ENCODE measurements at places on chromosomes 12 and 14.

- DNase-seq = no peak
Measured at GRCh38 chr14:44528180-44528579, 21.1 kb upstream of the FSCB start.

- DNase-seq = no peak
Measured at GRCh38 chr12:112887550-112887949, 19.2 kb upstream of the OAS1 start.

DNA sequence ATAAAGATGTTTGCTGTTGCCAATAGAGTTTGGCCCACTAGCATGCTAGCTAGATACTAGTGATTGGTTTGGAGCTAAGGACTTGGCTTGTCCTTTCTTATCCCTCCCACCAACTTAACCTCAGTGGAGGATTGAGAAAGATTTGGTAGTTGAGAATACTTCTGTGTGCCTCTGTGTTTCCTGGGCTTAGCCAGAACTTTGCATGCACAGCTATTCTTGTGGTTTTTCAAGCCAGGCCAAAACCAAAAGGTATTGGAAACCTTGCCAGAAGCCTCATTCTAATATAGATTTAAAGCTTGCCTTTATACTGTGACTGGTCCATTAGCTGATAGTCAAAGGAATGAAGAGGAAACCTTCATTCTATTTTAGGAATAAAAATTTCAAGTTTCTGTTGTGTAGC, 188.5 kb downstream of the CCDC91 start:
- peak; percentile 90 for DNase-seq

GRCh38 chr12:123269395-123269892, 2.2 kb downstream of the CDK2AP1 start:
- peak; percentile 13 for DNase-seq

DNA sequence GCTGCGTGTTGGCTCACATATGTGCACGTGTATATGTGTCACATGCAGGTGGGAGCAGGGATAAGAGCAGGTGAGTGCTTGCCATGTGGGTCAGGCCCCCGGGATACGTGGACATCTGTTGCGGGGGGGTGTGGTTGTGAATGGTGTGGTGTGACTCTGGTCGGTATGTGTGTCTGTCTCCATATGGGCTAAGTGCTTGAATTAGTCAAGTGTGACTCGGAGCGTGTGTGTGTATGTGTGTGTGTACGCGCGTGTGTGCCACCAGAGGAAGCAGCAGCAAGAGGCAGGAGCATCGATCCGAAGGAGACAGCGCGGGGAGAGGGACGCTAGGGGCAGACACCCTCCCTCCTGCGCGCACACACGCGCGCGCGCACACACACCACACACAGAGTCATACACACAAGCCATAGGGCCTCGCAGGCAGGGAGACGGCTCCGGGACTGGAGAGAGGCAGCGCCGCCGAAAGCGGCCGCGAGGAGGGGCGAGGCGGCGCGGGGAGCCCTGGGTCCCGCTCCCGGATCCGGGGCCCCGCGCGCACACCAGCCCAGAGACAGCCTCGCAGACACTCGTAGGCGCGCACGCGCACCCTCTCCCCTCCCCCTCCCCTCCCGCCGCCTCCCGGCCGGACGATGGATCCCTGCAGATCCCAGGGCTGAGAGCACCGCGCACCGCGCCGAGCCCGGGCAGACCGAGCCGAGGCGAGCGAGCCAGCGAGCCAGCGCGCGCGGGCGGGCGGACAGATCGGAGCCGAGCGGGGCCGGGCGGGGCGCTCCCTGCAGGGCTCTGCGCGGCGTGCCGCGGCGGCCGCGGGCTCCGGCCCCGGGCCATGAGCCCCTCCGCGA, at the start of gene ASIC1:
Gene ASIC1, plus strand, starts transcription at position 597 of the 842 bp plus-strand sequence. CDS start 1,171 bp downstream, outside the sequence.
- no peak for DNase-seq

GRCh38 chr14:84037593-84037992, 1492.4 kb upstream of the FLRT2 start:
- no peak for DNase-seq

- no peak for DNase-seq
Measured at GRCh38 chr14:49621114-49621881, 699 bp downstream of the MGAT2 start.

DNA sequence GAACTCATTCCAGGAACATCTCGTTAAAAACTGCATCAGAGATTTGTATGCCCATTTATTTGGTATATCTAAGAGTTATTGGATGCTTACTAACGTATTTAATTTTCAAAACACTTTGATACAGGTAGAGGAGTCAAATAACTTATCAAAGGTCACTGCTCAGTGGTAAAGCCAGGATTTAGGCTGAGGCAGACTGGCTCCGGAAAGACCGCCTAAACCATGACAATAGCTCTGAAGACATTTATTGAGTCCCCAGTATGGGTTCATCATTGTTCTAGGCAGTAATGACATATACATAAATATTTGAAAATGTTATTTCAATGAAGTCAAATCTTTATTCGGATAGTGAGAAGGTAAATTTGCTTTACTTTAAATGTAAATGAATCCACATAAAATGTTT, 30.3 kb downstream of the WBP11 start:
- DNase-seq = no peak

DNA sequence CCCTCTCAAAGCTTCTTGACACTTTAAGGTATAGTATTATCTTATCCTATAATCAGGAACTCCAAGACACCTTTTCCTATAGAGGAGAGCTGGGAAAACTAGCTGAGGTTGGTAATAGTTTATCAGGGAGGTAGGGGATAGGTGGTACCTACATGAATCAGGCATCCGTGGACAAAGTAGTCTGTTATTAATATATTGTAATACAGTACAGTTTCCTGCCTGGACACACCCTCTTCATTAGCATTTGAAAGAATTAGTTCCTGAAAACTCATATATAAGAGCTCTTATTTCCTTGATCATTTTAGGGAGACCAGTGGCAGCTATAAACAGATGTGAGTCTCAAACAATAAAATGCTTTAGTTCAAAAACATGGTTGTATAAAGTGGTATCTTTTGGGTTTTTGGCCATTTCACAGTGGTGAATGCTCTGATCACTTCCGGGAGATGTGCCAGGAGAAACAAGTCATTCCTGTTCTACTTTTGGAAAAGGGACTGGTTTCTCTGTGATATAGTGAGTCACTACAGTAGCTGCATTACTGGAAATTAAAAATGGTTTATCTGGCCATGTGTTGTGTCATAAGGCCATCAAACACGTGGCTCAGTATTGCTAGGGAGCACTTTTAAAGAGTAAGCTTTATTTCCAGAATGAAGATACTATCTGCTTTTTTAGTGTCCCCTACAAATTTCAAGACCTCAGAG, 98.1 kb downstream of the KLRB1 start:
- peak; percentile 25 for DNase-seq

DNA sequence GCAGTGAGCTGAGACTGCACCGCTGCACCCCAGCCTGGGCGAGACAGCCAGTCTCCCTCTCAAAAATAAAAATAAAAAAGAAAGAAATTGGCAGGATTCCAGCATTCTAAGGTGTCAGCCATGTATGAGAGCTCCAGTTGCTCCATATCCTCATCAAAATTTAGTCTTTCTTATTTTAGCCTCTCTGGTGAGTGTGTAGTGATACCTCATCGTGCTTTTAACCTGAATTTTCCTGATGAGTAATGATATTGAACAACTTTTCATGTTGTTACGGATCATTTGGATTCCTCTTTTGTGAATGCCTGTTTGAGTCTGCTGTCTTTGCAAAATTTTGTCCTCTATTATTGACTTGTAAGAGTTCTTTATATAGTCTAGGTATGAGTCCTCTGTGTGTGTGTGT, 28.5 kb downstream of the CCDC60 start:
- no peak for DNase-seq

GRCh38 chr14:59771577-59771976, 99.0 kb downstream of the RTN1 start:
- peak; percentile 8 for DNase-seq

DNA sequence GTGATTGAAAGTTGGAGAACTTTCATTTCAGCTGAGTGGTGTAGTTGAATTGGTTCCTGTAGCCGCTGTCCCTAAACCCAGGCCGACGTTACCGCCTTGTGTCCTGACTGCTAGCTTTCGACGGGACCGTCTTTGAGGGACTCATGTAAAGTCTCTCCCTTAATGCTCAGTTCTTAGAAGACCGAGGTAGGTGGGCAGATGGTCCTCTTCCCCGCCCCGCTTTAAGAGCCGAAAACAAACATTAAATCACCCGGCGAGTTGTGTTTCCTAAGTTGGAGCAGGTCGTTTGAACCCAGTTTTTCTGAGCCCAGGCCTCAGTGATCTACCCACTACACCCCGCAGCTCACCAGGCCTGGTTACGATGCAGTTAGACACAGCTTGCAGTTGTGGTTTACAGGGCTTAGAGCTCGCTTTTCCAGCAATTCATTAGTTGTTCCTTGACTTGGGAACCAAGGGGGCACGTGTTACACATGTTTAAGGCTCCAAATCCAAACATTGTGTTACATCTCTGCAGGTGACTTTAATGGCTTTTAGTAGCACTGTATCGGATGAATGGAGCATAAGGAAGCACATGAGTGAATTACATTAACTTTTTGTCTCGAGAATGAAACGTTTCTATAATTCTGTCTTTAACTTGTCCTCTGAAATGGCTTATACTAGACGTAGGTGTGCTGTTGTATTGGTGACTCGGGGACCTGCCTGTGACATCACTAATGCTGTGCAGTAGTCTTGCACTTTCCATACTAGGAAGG, 790 bp downstream of the NEDD1 start:
- DNase-seq = no peak

Data from AG09309 (cell line).